Left cardiac atrium (tissue), 4 donors: ENCODE measurements at places on chromosomes 2 and 18. TPM values are rescaled to one million over a fixed set of nuclear protein-coding genes. Genes with fewer than 3 reads are reported as not detected.

- no peak for DNase-seq
These were observed 1488.0 kb upstream of the CELF4 start for GRCh38 chr18:39053571-39053970.

DNA sequence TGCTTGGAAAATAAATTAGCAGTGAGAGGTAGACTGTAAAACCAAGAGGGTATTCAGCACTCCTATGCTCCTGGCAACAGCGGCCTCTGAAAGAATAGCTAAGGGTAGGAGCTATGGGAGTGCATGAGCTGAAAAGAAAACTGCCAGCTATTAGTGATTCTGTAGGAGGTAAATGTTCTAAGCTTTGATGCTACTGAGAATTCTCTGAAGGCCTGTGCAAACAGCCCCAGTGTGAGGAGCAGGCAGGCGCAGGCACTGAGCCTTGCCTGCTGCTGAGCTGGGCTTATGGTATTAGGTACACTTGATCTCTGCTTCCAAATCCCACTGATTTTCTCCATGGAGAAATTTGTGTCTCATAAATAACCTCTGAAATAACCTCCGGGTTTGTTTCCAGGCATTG is 86.7 kb downstream of the NYAP2 start:
- no peak for DNase-seq

- DNase-seq: peak; percentile 57
These were observed 78.5 kb downstream of the RHOB start for GRCh38 chr2:20525041-20526035.

C1QL2 gene
- total RNA-seq: not detected

- DNase-seq: no peak
These were observed 227.9 kb upstream of the SPRED2 start for GRCh38 chr2:65660340-65660739.

KCNJ3 gene
- total RNA-seq: 27.5 TPM

DNA sequence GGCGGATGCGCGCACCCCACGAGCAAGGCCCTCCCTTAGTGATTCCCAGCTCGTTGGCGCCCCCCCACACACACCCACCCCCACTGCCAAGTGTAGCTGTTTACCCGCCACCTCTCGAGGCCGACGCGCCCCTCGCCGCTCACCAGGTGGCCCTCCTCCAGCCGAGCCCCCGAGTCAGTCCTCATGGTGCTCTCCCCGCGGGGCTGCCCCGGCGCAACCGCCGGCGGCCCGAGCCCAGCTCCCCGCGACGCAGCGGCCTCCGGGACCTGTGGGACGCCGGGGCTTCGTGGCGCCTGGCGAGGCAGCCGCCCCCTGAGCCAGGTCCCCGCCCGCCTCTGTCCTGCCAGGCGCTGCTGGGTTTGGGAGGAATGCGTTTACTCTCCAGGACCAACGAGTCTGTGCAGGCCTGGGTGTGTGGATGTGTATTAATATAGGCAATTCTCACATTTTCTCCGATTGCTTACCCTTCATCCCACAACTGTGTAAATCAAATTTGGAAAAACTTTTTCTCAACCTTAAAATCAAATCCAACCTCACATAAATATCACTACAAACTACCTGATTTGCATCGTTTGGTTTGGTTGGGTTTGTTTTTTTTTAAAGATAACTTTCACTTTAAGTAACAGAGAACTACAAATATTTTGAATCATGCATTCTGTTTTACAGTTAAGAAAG is at the start of gene TMEM237:
TSS of gene TMEM237 (minus strand) at position 288 of the 675 bp plus-strand sequence. CDS start at position 185, 103 bp downstream.
- peak; percentile 45 for DNase-seq

CPS1 gene
- 2.7 TPM for total RNA-seq

DNA sequence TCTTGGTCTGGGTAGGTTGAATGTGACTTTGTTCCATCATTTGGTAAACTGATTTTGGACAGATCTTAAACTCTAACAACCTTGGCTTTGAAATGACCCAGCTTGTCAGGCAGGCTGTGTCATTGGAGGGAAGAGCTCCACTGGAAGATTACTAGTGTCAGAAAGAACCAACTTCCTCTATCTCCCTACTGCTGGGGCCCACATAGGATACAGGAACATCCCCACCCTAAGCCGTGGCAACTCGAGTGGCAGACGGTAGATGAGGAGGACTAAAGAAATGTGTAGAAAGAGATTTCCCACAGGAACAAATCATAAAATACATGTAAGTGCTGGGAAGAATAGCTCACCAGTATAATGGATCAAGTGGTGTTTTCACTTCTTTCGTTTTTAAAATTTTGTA is 4.3 kb upstream of the G6PC2 start:
- DNase-seq: no peak

DNA sequence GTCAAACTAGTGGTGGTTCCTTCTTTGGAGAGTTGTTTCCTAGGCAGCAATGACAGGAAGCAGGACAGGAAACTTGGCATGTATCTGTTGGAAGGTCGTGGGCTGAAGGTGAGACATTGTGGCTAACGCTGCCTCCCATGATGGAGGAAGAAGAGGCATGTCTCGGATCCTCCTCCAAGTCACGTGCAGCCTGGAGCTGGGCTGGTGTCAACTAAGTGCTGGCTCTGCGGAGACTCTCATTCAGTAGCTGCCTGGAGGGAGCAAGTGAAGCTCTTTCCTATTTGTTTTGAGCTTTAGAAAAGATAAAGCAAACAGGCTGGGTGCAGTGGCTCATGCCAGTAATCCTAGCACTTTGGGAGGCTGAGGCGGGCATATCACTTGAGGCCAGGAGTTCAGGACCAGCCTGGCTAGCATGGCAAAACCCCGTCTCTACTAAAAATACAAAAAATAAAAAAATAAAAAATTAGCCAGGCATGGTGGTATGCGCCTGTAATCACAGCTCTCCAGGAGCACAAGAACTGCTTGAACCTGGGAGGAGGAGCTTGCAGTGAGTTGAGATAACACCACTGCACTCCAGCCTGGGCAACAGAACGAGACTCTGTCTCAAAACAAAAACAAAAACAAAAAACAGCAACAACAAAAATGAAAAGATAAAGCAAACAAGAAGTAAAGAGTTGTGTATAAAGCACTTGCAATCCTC is 28.2 kb upstream of the INO80C start:
- DNase-seq: no peak

SYT4 gene
- 2.4 TPM for total RNA-seq

TSPYL6 gene
- total RNA-seq: not detected

IL1RL2 gene
- total RNA-seq: 0.15 TPM

GRCh38 chr2:45909677-45910191 is 258.3 kb downstream of the PRKCE start:
- DNase-seq: no peak

EML6 gene
- total RNA-seq: 0.52 TPM

GRCh38 chr2:102951249-102951648 is 189.4 kb downstream of the TMEM182 start:
- no peak for DNase-seq

GRCh38 chr2:190663839-190664238 is 15.0 kb downstream of the NAB1 start:
- no peak for DNase-seq

SAG gene
- total RNA-seq: not detected

DNA sequence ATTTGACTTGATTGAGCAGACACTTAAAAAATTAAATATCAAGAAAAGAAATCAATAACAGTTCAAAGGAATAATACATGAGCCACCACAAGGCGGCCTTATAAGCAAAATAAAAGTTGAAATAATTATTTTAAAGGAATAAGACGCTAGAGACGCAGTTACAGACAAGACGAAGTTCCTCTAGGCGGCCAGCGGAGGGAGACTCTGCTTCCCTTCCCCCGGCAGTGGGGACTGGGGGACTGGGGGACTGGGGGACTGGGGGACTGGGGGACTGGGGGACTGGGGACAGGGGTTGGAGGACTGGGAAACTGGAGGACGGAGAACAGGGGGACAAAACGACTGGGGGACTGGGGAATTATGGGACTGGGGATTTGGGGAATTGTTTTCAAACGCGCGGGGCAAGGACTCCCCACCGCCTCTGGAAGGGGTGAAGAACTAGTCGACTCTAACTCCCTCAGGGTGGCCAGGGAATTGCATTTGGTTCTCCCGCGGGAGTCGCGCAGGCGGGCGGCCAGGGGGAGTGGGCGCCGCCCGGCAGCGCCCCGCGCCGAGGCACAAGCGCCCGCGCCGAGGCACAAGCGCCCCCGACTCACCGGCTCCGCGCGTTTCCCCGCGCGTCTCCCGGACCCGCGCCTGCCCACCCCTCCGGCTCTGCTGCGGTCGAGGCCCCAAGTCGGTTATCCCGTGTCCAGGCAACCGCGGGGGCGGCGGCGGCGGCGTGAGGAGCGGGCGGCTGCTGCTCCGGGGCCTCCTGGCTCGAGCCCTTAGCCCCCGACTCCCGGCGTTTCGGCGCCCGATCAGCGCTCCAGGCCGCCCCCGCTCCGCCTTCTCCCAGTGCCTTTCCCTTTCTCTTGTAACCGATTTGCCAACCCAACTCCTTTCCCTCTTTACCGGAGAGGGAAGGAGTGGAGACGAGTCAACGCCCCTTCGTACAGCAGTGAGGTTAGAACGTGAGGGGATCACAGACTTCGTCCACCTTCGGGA is at the start of gene CCDC178:
TSS of gene CCDC178 (minus strand) at position 662 of the 984 bp plus-strand sequence. CDS start 28,633 bp downstream, outside the sequence.
- DNase-seq: peak; percentile 51

DNA sequence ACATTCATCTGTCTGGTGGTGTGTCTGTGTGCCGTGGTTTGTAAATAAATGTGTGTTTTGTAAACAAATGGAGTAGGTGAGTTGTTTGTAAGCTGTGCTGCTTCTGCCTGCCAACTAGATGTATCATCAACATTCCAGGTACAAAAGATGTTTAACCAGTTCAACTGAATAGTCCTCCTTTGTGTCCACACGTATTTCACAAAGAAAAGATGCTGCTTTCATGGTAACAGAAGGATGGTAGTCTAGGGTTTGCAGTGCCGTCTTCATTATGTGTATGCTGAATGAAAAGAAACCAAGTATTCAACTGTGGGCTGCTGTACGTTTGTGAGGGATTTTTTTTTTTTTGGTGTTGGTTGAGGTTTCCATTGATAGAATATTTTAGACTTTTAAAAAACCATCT is 72.1 kb downstream of the CAMKMT start:
- no peak for DNase-seq

GREB1L gene
- 19.7 TPM for total RNA-seq

GRCh38 chr2:128327180-128327964 is 8.7 kb upstream of the HS6ST1 start:
- no peak for DNase-seq

NHEJ1 gene
- total RNA-seq: 6.9 TPM

GDF7 gene
- 0.32 TPM for total RNA-seq

- no peak for DNase-seq
These were observed 81.1 kb downstream of the TMEM17 start for GRCh38 chr2:62424899-62425298.

DNA sequence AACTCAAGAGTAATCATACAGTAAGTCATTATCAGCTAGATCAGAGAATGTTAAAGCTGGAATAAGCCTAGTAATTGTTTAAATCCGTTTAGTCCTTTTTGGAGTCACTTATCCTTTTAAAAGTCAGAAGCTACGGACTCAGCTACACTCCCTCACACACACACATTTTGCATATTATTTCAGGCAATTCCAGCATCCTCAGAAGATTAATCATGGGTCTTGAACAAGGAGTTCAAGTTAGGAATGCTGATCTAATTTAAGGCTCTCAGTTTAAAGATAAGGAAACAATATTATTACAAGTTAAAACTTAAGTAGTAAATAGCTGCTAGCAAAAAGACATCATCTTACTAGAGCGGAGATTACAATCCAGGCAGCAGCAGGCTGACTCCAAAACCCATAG is 74.3 kb downstream of the GTF3C3 start:
- DNase-seq: no peak

OTOS gene
- not detected for total RNA-seq

GRCh38 chr2:84991404-84992160 is 20.6 kb downstream of the KCMF1 start:
- DNase-seq: no peak

DSG4 gene
- total RNA-seq: not detected

DNA sequence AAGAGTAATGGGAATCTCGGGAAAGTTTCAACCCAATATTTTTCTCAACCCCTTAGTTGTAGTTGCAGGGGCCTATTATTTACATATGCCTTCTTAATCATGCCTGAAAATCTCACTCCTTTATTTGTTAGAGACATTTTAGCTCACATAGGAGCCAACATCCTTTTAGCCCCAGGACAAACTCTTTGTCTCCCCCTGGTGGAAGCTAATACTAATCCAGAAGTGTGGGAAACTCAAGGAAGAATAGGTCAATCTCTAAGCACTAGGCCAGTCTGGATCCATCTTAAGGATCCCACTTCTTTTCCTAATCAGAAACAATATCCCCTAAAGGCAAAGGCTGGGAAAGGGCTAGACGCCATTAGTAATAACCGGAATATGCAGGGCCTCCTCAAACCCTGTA is 550.9 kb upstream of the PKDCC start:
- no peak for DNase-seq

DNA sequence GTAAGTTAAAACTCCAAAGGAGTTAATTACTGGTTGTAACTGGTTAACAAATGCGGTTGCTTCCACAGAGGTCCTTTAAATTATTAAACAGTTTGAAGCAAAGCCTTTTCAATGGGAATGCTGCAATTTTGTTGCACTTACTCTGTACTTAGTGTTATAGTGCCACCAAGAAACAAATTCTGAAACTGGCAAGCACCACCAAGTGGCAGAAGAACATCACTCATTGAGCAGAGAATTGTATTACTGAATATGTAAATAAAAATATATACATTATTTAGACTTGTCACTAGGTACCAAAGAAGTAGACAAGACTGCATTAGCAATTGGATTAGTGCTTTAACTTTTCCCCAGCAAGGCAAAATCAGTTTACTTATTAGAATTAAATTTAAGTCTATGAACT is 2.6 kb upstream of the TMEFF2 start:
- no peak for DNase-seq
